ENCODE measurements at places on chromosomes 3 and 15.
A peak's percentile ranks its signal among the peaks of the same experiment; 100 is the strongest.

- no peak for DNase-seq
These were observed 329.0 kb upstream of the AZI2 start for GRCh38 chr3:28677581-28677980.

- no peak for DNase-seq
These were observed 4.2 kb downstream of the SORD start for GRCh38 chr15:45027220-45027619.

DNA sequence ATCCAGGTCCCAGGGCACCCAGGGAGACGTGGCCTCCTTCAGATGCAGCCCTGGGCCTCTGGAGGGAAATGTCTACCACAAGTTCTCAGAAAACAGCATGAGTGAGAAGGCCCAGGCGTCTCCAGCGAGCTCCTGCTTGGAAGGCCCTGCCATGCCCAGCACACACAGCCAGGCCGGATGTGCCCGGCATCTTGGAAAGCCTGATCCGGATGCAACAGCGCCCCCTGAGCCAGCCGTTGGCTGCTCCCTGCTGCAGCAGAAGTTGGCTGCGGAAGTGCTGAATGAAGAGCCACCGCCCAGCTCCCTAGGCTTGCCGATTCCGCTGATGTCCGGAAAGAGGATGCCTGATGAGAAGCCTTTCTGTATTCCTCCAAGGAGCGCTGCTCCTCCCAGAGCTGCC lies 856 bp downstream of the NPAP1 start:
- DNase-seq: no peak

- no peak for DNase-seq
These were observed 56.3 kb upstream of the CGNL1 start for GRCh38 chr15:57319919-57320560.

DNA sequence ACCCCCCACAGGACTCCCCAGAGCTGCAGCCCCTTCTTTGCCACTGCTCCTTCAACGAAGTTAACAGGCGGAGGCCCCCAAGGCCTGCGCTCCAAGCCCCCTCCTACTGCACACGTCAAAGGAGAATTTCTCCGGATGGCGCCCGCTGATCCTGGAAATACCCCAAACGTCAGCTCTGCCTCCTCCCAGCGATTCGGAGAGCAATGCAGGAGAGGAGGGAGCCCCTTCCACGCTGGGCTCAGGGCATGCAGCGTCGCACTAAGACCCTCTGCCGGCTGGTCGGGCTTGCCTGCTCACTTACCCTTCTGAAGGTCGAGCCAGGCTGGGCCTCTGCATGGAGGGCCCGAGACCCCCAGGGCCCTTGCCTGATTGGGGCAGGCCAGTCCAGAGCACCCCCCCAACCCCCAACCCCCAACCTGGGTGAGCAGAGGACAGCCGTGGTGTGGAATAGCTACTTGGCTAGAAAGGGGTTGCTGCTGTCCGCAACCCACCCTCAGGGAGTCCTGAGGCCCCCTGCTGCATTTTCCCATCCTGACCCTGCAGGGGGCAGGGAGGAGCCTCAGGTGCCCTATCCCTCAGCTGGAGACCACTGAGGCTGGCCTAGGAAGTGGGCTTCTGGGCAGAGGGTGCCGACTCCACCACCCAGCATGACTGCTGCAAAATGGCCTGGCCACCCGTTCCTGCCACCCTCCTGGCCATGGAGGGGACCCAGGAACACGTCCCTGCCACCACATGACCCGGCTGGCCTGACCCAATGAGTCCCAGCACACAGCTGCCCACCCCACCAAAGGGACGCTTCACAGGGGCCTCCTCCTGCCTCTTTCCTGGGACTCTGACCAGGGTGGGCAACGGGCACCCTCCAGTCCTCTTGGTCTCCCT lies 976 bp downstream of the ATP2B2 start:
- DNase-seq: no peak

- peak; percentile 34 for DNase-seq
These were observed 449.0 kb upstream of the LMCD1 start for GRCh38 chr3:8052659-8053058.

GRCh38 chr15:63319065-63319464 lies 41.7 kb downstream of the APH1B start:
- DNase-seq: no peak

DNA sequence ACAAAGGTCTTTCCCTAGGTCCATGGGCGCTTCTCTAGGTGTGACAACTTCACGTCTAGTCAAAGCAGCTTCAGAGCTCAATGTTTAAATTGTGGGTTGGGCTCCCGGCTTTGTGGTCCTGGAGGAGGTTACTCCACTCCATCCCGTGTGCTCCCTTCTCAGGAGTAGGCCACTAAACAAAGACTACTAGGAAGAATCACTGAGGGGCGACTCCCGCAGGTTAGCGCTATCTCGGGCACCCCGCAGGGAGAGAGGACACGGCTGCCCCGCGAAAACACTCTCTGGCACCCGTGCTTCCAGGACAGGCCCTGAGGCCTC lies 500 bp downstream of the PARP6 start:
- no peak for DNase-seq

DNA sequence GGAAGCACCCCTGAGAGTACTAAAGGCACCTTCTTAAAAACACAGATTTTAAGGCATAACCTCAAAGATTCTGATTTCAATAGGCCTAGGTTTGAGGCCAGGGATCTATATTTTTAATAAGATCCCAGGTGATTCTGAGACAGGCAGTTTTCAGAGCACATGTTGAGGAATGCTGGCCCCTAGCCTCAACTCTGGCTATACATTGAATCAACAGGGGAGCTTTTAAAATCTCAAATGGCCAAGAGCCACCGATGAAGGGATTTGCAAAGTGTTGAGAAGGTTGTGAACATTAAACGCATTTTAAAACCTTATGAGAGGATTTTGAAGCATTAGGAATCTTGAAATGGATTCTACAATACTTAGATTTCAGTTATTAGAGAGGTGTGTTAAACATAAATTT lies 268.8 kb upstream of the ARHGEF26 start:
- DNase-seq: no peak

DNA sequence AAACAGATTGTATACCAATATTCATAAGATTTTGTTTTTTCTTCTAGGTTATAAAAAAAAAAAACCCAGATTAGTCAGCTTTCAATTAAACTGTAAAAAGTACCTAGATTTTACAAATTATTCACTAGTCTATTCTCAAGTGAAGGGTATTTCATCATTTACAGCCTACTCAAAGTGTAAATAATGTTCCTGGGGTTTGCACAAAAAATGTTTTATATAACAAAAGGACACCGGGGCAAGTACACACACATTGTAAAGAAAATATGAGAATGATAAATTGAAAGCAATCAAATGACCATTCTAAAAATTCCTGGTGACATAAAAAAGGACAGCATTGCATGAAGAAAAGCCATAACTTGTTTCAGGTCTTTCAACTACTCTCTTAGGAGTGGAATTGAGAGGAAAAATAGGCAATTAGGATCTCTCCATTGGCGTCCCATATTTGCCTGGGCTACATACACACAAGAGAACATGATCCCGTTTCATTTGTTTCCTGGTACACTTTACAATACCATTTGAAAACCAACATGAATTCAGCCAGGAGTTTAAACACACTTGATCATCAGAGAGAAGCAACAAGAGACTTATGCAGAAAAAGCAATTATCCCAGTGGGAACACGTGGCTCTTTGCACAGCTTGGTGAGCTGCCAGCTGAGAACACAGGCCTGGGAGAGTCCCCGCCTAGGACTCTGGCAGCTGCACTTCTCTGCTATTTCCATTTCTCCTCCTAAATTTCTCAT lies 1039.2 kb downstream of the ROBO1 start:
- peak; percentile 68 for DNase-seq

GRCh38 chr3:171457607-171458061 lies 2.6 kb downstream of the TNIK start:
- DNase-seq: no peak

- DNase-seq: peak; percentile 49
These were observed 321.5 kb upstream of the CTNNB1 start for GRCh38 chr3:40877631-40878463.

DNA sequence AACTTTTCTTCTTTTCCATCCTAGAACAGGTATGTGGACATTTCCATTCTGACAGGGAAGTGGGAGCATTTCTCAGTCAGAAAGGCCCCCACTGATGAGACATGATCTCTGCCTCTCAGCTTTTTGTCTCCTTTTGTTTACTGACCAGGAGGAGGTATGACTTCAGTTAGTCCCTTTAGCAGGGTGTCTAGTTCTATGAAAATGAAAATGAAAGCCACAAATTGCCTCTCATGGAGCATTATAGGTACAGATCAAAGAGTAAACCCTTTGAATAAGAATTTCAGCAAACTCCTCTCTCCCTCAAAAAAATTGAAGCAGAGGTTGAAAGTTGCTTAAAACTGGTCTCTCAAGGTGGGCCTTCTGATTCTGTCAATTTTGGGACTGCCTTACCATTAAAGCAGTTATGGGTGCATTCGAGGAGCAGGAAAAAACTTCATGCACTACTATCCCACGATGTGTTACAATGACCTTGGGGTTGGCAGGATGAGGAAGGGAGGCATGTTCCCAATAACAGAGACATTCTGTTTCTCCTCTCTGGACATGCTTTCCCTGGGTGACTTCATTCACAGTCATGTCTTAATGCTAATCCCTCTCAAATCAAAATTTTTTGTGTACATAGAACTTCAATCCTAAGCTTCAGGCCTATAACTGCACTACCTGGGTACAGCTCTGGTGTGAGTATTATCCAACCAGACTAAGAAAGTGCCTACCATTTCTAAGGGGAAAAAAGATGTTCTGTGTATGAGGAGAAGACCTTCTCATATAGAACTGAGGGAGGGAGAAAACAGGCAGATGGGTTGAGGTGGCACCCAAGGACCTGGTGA lies 50.6 kb upstream of the TBC1D23 start:
- DNase-seq: no peak

Data from amygdala (tissue), 56 donors.